ENCODE measurements at places on chromosomes 1 and 21.

DNA sequence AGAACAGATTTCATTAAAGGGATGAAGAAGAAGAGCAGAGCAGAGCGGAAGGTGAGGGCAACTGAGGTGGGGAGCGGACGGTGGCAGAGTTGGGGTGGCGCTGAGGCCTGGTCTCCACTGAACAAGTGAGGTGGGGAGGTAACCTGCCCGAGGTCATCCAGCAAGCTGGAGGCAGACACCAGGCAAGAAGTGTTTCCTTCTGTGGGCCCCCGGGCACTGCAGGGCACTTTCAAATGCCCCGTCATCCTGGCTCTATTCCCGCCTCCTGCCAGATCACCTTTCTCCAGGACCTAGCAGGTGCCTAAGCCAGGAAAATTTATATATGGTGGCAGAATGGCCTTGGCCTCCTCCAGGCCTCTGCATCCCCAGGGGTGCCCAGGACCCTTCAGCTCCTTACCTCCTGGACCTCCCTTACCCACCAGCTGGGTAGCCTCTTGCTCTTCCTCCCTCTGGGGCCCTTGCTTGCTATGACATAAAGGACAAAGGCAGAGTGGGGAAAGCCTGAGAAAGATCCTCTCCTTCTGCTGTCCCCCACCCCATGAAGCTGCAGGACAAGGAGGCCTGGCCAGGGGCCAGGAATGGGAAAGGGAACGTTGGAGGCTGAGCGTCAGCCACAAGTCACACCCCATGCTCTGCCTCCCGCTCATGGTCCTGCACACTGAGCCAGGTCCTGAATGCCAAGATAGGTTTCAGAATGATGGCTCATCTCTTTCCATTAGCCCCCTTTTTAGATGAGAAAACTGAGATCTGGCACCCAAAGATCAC lies 29.0 kb downstream of the VWA5B1 start:
- no peak for DNase-seq

DNA sequence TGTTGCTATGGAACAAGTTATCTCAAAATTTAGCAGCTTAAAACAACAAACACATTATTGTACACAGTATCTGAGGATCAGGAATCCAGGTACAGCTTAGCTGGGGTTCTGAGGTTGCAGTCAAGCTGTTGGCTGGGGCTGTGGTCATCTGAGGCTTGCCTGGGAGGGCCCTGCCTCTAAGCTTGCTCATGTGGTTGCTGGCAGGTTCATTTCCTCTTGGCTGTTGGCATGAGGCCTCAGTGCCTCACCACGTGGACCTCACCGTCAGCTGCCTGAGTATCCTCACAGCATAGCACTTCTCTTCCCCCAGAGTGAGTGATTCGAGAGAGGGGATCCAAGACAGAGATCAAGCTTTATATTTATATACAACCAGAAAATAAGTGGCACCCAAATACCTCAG lies 18.6 kb downstream of the NTPCR start:
- peak; percentile 67 for DNase-seq

DNA sequence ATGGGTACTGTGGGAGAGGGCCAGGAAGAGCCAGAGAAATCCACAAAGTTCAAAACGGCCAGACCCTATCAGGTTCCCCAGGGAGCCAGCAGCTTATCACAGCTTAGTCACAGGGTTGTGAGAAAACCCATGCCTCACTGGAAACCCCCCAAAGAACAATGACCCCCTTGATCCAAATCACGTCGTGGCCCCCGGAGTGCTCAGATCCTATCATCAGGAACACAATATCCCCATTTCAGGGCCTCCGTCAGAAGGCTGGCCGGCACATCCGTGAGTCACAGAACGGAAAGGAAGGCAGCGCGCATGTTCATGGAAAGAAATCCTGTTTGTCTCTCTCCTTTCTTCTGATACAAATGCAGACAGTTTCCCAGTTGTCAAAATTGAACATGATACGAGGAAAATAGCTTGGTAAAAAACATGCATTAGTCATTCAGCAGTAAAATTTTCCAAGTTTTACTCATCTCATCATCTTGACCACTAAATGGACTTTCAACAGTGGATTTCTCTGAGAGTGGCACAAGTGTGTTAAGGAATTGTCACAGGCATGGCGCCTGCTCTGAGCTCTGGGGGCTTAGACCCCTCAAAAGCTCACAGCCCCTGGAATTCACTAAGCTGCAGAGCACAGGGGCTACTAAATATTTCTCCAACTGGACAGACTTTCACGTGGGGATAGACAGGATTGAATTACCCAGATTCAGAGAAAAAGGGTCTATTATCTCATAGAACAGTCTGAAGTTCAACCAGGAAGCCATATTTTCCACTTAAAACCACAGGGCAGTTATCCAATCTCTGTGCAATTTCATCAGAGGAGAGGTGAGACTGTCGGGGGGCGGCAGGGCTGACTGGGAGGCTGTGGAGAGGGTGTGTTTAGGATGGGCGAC lies 124.8 kb downstream of the RIPK4 start:
- DNase-seq = peak; percentile 95

DNA sequence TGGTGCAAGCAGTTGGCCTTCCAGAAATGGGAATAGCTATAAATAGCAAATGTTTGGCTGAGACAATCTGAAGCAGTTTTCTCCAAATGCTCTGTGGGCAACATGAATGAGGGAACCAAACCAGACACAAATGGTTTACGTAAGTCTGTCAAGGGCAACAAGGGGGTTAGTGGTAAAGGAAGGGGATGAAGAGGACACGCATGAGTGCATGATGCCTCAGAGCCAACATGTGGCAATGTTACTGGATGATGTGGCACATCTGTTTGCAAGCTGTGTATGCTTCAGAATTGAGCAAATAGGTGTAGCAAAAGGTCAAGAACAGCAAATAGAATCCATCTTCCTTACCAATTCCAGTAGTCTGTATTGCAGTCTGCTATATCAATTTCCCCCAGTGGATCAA lies 76.3 kb upstream of the LMO4 start:
- DNase-seq = peak; percentile 74

GRCh38 chr1:2962061-2962460 lies 59.2 kb upstream of the ACTRT2 start:
- DNase-seq = no peak

GRCh38 chr1:204410688-204411450 lies 748 bp downstream of the PPP1R15B start:
- peak; percentile 59 for DNase-seq

DNA sequence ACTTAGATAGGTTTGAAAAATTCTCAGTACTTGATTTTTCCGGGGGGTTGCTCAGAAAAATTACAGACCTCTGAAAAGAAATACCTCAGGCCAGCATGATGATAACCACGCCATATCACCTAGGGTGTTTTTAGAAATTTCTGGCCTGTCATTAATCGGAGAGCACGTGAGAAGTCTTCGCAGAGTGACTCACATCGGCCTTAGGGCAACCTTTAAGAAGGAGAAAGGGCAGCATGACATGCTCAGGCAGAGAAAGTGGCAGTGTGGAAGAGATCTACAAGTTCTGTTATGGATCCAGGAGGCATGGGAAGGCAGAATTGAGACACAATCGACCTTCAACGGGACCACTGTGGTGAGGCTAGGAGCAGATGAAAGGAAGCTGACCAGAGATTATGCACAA lies 506.3 kb downstream of the LMO4 start:
- no peak for DNase-seq

Measured in cardiac fibroblast (primary cell).